ENCODE measurements at places on chromosomes 2 and 18.
A peak's percentile ranks its signal among the peaks of the same experiment; 100 is the strongest.

DNA sequence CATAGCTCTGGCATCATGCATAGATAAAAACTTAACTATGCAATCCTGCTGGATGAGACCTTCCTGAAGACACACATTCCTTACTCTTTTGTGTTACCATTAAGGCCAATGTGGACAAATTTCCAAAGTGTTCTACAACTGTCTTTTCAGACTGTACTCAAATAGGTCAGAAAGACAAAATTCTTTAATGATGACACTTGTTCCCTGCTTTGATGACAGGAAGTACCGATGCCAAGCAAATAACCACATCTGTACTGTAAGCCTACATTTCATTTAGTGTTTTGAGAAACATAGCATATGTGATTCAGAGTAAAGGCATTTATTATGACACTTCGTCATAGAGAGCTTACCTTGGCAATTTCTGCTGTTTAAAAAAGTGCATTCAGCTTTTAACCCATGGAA lies 55.0 kb downstream of the PMAIP1 start:
- no peak for DNase-seq

- no peak for DNase-seq
These were observed 198.6 kb downstream of the FAM210A start for GRCh38 chr18:13527730-13528129.

- DNase-seq = no peak
These were observed 293.0 kb downstream of the KCNS3 start for GRCh38 chr2:18171191-18172139.

DNA sequence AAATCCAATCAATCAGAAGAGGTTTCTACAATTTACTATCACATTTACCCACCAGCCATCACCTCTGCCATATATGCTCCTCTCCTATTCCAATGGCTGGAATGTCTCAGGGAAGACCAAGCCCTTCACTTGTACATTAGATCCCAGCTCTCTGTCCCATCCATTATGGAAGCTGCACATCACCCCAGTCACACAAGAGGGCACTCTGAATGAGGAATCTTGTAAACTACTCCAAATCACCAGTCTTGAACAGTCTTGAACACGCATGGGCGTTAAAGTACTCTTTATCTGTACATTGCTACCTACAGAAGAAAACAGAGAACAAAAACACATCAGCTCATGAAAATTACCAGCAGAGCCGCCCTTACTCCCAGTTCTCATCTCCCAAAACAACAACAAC lies 38.7 kb downstream of the ZC3H8 start:
- no peak for DNase-seq

- DNase-seq = no peak
These were observed 338.8 kb upstream of the REG3G start for GRCh38 chr2:78686625-78687153.

- no peak for DNase-seq
These were observed 40.6 kb downstream of the TMEM87B start for GRCh38 chr2:112095681-112096080.

- no peak for DNase-seq
These were observed 65.5 kb downstream of the ZNF516 start for GRCh38 chr18:76429262-76430126.

- DNase-seq = no peak
These were observed 185.1 kb upstream of the SMAD7 start for GRCh38 chr18:49135877-49136276.

DNA sequence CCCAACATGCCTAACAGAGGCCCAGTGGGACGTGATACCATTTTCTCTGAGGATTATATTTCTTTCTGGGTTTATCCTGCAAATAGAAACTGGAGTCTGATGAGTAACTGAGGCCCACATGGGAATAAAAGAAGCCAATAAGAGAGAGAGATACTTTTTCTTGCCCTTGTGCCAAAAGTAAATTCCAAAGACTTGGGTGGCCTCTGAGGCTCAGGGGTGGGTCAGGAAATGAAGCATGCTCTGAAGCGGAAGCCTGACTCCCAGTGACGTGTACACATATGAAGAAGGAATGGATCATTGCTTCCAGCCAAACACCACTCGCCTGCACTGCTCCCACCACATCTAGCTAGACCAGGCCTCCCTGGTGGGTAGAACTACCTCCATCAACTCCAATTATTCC lies 273.6 kb upstream of the NCKAP5 start:
- peak; percentile 89 for DNase-seq

GRCh38 chr2:240921311-240921994 lies 15.3 kb downstream of the CROCC2 start:
- DNase-seq = peak; percentile 93

- peak; percentile 34 for DNase-seq
These were observed 129.4 kb upstream of the MAPRE2 start for GRCh38 chr18:34911661-34912384.

GRCh38 chr2:44104855-44105271 lies 63.8 kb upstream of the PPM1B start:
- DNase-seq = no peak
